Suprapubic skin (tissue), 4 donors: ENCODE measurements at places on chromosomes 3 and 15.

DNA sequence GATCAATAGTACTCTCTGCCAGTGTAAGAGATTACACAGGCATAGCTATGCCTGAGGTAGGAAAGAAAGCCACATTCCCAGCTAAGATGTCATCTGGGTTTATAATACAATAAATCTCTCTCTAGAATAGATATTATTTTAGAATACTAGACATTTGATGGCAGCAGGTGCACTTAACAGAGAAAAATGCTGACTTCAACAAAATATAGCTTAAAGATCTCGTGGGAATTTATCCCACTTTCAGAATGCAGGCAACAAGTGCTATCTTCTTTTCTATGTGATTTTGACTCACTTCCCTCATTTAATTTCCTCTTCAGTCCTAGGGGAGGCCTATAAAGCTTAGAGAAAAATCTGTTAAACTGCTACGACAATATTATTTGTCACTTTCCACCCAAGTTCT is 60.9 kb upstream of the FSIP1 start:
- DNase-seq: no peak

DNA sequence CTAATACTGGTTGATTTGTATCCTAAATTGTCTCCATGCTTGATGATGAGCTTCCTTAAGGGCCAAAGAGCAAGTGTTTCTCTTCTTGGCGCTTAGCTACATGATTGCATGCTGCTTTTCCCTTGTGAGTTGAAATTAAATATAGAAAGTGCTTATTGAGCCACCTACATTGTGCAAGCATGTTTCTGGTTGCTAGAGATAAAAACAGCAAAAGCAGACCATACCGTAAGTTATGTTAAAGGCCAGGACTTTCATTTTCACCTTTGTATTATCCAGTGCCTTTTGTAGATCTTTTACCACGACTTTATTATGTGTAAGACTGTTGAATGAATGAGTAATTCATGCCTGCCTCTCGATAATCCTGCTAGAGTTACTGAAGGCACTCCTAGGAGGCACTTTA is 41.9 kb upstream of the CCNB2 start:
- no peak for DNase-seq

DNA sequence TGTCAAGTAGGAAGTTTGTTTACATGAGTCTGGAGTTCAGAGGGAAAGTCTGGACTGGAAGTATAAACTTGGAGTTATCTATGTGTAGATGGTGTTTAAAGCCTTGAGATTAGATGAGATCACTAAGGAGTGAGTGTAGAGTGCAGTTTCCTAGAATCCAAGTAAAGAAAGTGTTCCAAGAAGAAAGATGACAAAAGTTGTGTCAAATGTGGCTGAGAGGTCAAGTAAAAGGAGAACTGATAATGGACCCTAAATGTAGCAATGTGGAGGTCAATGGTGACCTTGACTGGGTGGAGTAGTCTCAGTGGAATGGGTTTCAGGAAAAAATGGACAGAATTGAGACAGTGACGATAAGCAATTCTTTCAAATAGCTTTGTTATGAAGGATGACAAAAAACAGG is 39.9 kb upstream of the ULK4 start:
- no peak for DNase-seq

DNA sequence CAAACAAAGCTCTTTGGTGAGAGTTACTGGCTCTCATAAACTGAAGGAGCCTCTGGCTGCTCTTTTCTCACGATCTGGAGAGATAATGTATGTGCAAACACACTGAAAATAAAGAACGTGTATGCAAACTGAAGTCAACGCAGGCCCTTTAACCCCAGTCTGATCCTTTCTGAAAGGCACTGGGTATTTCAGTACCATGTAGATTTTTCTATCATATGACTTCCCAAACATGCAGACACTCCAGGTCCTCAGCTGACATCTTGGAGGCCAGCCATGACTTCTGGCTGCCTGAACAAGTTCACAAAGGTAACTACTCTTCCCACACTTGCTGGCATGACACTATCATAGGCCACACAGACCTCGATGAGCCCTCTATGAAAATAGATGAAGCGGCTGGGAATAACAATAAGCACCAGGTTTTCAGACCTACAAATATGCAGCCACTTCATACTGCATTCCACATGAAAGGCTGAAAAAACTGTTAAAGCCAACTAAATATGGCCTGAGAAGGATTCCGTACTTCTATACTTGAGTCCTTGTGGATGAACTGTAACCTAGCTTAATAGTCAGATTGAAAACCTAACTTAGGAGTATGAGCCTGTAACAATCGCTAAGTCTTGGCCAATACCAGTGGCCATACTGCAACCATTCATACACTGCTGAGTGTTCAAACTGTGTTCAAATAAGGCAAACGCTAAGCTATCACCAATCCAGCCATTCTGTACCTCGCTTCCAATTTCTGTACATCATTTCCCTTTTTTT is 121.3 kb downstream of the THRB start:
- DNase-seq: no peak

GRCh38 chr3:5806192-5806591 is 618.7 kb downstream of the EDEM1 start:
- no peak for DNase-seq

GRCh38 chr15:88874684-88875083 is 20.7 kb downstream of the HAPLN3 start:
- DNase-seq: no peak

DNA sequence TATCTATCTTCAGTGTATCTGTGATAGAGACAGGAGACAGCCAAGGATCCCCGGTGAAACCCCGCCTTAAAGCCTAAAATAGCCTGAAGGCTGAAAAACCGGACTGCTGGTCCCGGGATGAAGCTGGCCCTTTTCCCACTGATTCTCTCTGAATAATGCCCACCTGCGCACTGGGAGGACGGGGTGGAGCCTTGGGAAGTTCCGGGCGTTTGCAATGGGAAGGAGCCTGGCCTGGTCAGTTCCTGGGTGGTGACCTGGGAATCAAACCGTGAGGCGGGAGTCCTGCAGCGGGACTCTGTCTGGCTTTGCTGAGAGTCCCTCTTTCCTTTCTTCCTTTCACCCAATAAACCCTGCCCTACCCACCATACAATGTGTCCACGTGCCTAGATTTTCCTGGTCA is 157.9 kb downstream of the C3orf38 start:
- DNase-seq: no peak

DNA sequence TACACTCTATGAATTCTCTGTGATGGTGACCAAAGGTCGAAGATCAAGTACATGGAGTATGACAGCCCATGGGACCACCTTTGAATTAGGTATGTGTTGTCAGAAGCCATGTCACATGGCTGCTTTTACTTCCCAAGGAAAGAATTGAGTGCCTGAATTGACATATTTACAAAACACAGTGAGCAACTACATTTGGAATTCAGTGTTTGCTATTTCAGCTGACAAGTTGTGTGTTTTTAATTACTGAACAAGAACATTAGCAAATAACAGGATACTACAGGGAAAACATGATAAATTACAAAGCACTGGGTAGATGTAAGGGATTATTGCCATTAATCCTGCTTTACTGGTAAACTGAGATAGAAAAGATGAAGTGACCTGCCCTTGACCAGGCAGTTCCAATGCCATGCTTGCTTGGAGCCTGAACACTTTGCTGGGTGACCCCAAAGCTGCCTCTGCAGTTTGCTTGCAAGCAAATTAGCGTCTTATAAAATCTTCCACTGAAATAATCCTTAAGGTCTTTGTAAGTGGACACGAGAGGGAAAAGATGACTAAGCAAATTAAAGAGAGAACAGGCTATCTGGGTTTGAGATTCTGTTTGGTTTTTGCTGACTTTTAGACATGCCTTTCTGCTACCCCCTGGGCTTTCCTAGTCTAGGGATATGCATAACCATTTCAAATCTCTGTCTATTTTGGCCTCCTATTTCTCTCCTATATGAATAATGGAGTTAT is 98.2 kb downstream of the HCN4 start:
- no peak for DNase-seq

- DNase-seq: no peak
Observed at GRCh38 chr3:28316226-28316625, 32.3 kb upstream of the ZCWPW2 start.

- no peak for DNase-seq
Observed at GRCh38 chr3:4426782-4427344, 40.2 kb downstream of the SUMF1 start.
